ENCODE measurements at places on chromosomes 16 and 17.

- no peak for DNase-seq
Measured at GRCh38 chr17:65542067-65542466, 19.4 kb downstream of the AXIN2 start.

DNA sequence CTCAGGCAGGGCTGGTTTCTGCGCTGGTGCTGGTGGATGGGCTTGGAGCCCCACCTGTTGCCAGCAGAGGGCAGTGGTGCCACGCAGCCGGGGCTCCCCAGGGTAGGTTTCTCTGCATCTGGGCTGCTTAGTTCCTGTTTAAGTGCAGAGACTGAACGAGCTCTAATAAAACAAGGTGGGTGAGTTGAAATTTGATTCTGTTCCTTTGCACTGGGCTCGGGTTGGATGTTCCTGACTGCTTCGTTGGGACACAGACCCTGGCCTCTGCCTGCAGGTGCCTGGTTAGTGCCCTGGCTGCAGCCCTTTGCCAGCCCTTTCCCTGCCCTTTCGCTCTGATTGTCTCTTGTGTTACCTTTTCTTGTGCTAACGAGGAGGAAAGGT, 30.0 kb downstream of the TBCD start:
- DNase-seq, result peak; percentile 70

GRCh38 chr17:8479431-8479947, 43.8 kb downstream of the NDEL1 start:
- peak; percentile 46 for DNase-seq

DNA sequence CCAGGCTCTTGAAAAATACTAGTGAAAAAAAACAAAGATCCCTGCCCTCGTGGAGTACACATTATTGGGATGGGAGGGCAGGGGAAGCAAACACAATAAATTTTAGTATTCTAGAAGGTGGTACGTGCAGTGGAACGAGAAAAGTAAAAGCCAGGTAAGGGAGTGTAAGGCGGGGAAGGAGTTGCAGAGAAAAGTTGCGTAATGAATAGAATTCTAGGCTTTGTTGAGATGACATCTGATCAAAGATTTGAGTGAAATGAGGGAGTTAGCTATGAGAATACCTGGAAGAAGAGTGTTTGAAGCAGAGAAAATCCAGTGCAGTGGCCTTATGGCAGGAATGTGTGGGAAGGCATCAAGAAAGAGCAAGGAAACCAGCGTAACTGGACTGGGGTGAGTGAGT, 2.1 kb downstream of the CKLF start:
- DNase-seq, result no peak

GRCh38 chr17:39753514-39754160, 15.9 kb downstream of the GRB7 start:
- no peak for DNase-seq

GRCh38 chr16:29774730-29775129, 3.3 kb upstream of the ZG16 start:
- no peak for DNase-seq

GRCh38 chr17:8108972-8109660, 9.2 kb downstream of the ALOXE3 start:
- DNase-seq, result no peak

- no peak for DNase-seq
Measured at GRCh38 chr17:73787076-73788059, 143.1 kb upstream of the SDK2 start.

DNA sequence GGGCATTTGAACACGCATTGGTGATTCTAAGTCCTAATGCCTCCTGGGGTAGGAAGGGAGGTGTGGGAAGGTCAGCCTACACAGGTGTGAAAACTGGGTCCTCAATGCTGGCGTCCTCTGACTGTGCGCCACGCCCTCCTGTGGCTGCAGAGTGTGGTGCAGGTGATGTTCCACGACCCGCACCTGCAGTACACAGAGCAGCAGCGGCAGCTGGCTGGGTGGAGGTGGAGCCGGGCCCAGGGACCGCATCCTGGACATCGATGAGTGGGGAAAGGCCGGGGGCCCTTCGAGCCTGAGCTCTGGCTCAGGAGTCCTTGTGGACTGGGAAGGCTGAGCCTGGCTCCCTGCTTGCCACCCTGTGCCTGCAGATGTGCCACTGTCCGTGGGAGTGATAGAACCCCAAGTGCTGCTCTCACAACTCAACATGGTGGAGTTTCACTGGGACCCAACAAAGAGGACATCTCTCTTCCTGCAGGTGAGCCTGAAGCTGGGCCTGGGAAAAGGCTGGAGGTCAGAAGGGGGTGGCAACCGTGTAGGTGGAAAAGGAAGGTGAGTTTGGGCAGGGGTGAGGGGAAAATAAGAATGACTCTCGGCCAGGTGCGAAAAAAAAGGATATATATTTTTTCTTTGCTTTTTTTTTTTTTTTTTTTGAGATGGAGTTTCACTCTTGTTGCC, 14.0 kb upstream of the STAC2 start:
- no peak for DNase-seq

DNA sequence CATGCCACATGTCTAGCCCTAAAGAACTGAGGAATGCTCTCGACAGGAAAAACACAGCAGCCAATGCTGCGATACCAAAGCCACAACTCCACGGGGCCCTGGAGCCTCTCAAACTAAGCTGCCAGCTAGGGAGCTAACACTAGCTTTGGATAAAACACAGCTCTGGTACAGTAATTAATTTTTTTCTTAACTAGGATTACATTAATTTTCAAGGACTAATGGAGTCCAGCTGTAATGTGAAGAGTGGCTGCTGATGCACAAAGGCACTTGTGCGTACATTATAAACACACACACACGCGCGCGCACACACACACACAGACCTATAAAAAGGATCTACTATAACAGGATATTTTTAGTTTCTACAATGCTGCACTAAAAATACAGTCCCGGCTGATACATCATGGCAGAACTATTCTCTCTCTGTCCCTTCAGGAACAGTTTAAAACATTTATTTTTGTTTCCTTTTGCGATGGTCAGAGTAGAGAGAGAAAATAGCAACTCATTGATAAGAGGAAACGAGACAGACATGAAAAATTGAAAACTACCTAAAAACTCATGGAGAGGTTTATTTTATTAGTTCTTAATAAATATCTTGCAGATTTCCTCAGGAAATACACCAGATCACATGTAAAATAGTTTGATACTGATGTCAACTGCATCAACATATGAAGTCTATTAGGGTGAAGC, 88.5 kb downstream of the SMG6 start:
- no peak for DNase-seq

GRCh38 chr17:48960834-48961515, 7.4 kb downstream of the GIP start:
- DNase-seq, result no peak

DNA sequence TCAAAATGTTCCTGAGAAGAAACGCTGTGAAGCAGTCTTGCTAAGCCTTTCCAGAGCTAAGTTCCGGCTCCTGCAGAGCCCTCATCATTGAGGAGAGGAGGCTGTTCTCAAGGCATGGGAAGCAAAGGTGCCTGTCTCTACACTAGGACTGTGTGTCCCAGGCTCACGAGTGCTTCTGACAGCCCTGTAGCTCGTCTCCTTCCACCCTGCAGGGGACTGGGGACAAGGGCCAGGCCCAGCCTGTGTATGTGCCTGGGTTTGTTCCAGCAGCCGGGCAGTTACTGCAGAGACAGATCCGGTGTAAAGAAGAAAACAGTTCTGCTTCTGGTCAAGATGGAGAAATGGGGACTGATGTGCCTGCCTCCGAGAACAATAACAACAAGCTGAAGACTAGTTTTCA, 156.0 kb downstream of the ENGASE start:
- DNase-seq, result no peak

DNA sequence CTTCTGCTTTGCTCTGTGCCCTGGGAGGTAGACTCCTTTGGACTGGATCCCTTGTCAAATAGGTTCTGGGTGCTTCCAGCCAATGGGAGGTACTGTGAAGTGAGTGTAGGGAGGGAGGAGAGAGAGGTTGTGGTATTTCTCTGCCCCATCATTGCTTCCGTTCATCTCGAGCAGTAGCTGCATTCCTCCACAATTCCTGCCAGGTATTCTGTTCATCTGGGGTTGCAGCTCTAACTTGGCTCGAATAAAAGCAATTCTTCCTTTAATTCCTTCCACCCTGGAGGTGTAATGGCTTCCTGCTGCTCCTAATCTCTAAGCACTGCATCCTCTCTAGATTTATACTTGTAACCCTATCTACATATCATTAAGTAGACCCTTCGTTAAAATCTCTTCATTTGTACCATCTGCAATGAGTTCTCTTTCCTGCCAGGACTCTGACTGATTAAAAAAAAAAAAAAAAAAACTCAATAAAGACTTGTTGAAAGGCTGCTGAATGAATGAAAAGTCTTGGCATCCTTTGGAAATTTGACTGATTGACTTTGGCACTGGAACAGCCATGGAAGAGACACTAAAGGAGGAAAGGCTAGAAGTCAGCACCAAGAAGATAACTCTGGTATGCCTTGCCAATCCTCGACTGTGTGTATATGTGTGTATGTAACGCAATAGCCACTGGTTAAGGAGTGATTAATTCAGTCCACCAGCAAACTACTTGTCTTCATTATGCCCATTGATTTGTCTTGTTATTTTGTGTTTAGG, 616.9 kb upstream of the SOX9 start:
- no peak for DNase-seq

DNA sequence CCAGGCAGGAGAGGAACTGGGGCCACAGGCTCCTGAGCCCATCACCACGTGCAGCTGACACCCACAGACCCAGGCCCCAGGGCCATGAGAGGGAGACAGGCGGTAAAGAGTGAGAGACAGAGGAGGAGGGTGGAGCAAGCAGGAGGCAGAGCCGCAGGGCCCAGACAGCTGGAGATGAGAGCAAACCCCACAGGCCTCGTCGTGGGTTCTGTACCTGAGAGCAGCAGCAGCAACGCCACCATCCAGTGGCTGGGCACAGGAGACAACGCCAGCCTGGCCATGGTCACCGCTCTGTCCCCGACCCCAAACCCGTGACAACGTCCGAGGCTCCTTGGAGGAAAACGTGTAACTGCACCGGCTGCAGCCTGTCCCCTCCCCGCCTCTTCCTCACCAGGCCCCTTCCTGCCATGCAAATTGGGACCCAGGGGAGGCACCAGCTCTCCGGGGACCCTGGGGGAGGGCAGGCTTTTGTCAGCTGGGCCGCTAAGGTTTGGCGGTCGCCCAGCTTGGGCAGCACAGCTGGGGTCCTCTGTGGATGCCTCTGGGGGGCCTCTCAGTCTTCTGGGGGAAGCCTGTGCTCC, at the start of gene CD79B:
Gene CD79B (minus strand): TSS at position 351 of the 581 bp plus-strand sequence. CDS start 70 bp downstream, at position 281.
- DNase-seq, result no peak

DNA sequence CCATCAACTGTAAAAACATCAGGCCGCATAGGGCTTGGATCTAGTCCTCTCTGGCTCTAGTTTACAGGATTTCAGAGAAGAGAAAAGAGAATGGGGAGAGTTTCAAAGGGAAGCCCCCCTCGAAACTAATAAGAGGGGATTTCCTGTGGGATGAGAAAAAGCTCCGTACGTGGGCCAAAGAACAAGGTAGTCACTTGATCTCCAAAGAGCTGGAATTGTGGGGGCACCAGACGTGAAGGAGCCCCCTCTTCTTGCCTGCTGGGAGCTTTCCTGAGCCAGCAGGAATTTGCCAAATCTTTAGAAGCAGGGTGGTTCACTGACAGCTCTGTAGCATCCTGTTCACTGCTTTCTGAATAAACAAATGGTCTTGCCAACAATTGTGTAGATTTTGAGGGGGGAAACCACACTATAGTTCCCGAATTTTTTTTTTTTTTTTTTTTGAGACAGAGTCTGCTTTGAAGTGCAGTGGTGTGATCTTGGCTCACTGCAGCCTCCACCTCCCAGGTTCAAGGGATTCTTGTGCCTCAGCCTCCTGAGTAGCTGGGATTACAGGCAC, 7.0 kb upstream of the TMIGD1 start:
- no peak for DNase-seq

DNA sequence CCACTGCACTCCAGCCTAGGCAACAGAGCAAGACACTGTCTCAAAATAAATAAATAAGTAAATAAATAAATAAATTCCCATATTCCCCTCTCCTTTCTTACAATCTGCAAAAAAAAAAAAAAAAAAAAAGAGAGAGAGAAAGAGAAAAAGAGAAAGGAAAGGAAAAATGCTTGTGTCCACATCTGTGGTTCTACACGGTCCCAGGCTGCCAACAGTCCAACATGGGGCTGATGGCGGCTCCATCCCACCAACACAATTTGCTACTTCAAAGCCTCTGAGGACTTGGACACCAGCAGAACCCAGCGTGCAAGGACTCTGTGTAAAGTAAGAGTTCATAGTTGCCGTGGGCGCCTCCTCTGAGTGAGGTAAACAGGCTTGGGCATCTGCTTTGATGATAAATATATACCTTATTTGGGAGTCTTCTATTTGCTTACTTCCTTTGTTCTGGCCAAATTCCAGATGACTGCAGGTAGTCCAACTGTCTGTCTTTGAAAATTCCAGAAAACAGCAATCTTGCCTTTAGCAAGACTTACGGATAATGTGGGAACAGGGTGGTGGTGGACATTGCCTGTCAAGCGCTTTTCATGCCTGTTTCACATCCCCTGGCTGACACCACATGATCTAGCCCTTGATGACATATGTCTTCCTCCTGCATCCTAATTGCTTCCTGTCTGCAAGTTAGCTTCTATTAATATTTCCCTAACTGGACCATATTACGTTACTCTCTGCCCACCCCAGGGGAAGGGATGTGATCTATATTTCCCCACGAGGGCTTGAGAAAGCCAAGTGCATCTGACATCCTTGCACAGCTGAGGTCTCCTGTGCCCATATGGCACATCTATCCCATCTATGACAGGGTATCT, 10.1 kb downstream of the LITAF start:
- DNase-seq, result no peak

DNA sequence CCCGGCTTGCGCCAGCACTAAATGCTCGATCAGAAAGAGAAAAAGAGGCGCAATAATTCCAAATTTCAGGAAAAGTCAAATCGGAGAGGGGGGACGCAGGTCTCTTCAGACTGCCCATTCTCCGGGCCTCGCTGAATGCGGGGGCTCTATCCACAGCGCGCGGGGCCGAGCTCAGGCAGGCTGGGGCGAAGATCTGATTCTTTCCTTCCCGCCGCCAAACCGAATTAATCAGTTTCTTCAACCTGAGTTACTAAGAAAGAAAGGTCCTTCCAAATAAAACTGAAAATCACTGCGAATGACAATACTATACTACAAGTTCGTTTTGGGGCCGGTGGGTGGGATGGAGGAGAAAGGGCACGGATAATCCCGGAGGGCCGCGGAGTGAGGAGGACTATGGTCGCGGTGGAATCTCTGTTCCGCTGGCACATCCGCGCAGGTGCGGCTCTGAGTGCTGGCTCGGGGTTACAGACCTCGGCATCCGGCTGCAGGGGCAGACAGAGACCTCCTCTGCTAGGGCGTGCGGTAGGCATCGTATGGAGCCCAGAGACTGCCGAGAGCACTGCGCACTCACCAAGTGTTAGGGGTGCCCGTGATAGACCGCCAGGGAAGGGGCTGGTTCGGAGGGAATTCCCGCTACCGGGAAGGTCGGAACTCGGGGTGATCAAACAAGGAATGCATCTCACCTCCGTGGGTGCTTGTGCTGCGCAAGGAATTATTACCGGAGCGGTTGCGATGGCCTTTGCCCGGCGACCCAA, 4.0 kb upstream of the DLX4 start:
- DNase-seq, result no peak

GRCh38 chr17:81230043-81230820, 7.5 kb upstream of the CEP131 start:
- DNase-seq, result no peak

- no peak for DNase-seq
Measured at GRCh38 chr17:8966926-8967325, 1.4 kb upstream of the PIK3R5 start.

- DNase-seq, result no peak
Measured at GRCh38 chr16:78609402-78610274, 510.2 kb downstream of the WWOX start.

GRCh38 chr17:58875261-58875660, 119.6 kb downstream of the PPM1E start:
- no peak for DNase-seq

Data from occipital lobe (tissue), 3 donors.